Thyroid gland (tissue), 4 donors: ENCODE measurements at places on chromosomes 11 and 22. TPM values are rescaled to one million over a fixed set of nuclear protein-coding genes. Genes with fewer than 3 reads are reported as not detected.

SGSM1 gene
- total RNA-seq, result 4.2 TPM

NNMT gene
- total RNA-seq, result 152 TPM

SRSF8 gene
- 52.4 TPM for total RNA-seq

DNA sequence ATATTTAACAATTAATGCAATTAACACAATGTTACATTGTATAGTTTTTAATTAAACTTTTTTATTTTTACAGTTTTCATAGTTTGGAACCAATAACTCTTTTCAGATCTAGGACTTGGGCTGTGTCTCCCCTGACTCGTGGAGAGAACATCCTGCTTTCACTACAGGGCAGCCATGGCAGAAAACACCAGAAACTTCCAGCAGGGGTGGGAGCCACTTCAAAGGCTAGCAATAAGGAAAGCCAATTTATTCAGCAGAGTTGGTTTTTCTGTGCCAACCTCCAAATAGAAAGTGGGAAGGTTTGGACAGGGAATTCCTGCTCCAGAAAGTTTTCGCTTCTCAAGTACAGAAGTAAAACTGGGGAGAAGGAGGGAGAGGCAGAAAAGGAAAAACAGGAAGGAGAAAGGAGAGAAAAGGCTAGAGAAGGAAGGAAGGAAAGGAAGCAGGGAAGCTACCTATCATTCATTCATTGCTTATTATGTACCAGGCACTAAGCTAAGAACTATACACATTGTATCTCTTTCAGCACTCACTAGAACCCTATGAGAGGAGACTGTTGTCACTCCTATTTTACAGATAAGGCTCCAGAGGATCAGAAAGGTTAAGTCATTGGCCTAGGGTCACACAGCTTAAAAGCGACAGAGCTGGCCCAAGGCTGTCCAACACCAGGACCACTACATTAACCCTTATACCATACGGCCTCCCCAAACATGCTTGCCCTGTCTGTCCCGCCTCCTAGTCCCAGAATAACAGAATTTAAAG lies 54.8 kb upstream of the CREB3L1 start:
- no peak overlapping the region for H3K27ac ChIP-seq
- no peak overlapping the region for H3K4me3 ChIP-seq
- no peaks in the 10 kb centered on the region for H3K27me3 ChIP-seq

DNA sequence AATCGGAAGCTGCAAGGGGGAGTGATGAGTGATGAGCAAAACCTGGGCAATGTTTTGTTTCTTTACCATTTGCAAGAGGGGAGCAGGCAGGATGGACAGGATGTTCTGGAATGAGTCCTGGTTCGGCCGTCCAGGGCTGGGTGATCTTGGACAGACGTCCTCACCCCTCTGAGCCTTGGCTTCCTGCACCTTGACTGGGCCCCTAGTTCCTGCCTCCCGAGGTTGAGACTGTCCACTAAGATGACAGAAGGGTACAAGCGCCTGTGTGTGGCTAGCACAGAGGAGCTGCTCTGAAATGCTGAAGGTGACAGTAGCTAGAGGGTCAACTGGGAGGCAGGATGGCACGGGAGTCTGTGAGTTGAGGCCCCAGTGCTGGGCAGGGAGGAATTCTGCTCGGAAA lies 306.2 kb downstream of the MN1 start:
- H3K4me1 ChIP-seq, result no peaks in the 10 kb centered on the region
- no peak overlapping the region for H3K27ac ChIP-seq
- no peaks in the 10 kb centered on the region for H3K27me3 ChIP-seq
- no peaks in the 10 kb centered on the region for H3K36me3 ChIP-seq

GRCh38 chr11:124875401-124875800 lies 10.2 kb downstream of the ROBO3 start:
- H3K27me3 ChIP-seq, result no peaks in the 10 kb centered on the region
- peaks cover 22% of the 10 kb centered on the region for H3K4me1 ChIP-seq
- no peak for DNase-seq
- H3K4me3 ChIP-seq, result no peak overlapping the region
- no peaks in the 10 kb centered on the region for H3K36me3 ChIP-seq
- H3K27ac ChIP-seq, result no peak overlapping the region

CCDC73 gene
- 0.15 TPM for total RNA-seq

CBY1 gene
- 26.0 TPM for total RNA-seq

GRCh38 chr11:60740573-60740972 lies 16.1 kb downstream of the MS4A18 start:
- no peaks in the 10 kb centered on the region for H3K27me3 ChIP-seq
- H3K27ac ChIP-seq, result no peak overlapping the region
- H3K4me3 ChIP-seq, result no peak overlapping the region
- no peaks in the 10 kb centered on the region for H3K4me1 ChIP-seq

PDE3B gene
- total RNA-seq, result 2.0 TPM

MAPK8IP2 gene
- 1.1 TPM for total RNA-seq

DNA sequence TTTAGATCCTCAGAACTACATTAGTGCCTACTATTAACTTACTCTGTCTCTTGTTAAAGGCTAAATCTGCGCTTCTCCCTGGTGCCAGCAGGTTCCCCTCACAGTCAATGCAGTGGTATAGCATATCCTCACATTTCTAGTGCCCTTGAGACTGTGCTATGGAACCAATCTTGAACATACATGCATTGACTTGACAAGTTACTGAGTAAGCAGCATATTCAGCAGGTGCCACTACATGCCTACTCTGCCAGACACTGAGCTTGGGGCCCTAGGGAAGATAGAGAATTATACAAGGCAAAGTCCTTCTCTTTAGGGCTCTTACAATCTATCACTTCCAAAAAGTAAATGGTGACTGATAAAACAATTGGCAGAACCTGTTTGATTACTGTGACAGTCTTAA lies 3.2 kb downstream of the FUT4 start:
- no peaks in the 10 kb centered on the region for H3K27me3 ChIP-seq
- no peaks in the 10 kb centered on the region for H3K36me3 ChIP-seq
- no peak for DNase-seq
- H3K27ac ChIP-seq, result no peak overlapping the region
- no peak overlapping the region for H3K4me3 ChIP-seq

CYP2D6 gene
- 2.3 TPM for total RNA-seq

DNA sequence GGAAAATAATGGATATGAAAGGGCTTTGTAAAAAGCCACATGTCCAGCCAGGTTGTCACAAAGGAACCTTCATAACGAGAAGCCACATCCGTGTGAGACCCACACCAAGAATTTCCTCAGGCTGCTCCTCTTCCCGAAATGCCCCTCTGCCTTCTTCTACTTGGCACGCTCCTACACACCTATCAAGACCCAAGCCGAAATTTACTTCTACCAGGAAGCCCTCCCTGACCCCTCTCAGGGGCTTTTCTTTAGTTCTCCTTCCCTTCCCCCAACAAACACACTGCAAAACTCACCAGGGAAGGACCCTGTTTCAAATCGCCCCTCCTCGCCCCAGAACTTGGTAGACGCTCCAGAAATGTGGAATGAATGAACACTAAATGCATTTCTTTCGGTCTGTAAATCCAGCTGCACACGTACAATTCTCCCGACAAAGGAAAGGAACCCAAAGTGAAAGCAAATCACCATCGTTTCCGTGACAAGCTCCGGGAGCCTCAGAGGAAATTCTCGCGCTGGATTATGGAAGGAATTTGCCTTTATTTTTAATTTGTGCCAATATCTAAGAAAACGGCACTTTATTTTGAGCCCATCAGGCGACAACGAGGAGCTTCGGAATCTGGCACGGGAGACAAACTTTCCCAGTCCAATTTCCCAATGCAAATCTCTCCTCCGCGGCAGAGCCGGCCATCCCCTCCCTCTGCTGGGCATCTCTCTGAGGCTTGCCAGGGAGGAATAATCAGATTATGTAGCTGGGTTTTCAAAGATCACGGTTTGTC lies 13.2 kb upstream of the SHISAL1 start:
- no peaks in the 10 kb centered on the region for H3K36me3 ChIP-seq
- peaks cover 11% of the 10 kb centered on the region for H3K27me3 ChIP-seq
- no peak for DNase-seq
- peak overlapping the region; percentile 13 for H3K4me3 ChIP-seq
- no peak overlapping the region for H3K27ac ChIP-seq

DNA sequence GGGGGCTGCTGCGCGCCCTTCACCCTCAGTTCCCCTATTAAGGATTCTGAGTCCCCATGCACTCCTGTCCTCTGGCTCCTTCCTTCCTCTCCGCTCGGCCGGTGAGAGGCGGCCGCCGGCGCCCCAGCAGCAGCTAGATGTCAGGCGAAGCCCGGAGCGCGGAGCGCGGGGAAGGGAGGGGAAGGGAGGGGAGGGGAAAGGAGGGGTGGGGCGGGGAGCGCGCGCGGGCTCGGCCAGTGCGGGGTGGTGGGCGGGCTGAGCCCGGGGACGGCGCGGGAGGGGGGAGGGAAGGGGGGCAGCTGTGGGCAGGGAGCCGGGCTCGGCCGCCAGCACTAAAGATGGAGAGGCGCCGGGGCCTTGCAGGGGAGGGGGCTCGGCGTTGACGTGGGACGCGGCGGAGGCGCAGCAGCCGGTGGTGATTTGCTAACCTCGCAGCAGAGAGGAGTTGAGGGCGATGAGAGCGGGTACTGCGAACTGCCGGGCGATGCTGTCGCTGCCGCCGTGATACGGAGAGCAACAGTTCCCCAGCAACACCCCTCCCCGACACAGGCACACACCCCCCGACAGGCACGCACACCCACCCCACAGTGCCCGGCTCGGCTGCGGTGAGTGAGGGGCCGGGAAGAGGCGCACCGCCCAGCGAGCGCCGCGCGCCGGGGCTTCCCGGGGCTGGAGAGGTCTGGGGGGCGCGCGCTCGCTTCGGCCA lies at the start of gene ZBTB16:
TSS of gene ZBTB16 (plus strand) at position 434 of the 706 bp plus-strand sequence. CDS start 3,590 bp downstream, outside the sequence.
- H3K36me3 ChIP-seq, result peaks cover 34% of the 10 kb centered on the region
- DNase-seq, result peak; percentile 90
- no peaks in the 10 kb centered on the region for H3K27me3 ChIP-seq
- H3K4me1 ChIP-seq, result peaks cover 34% of the 10 kb centered on the region

MS4A4A gene
- total RNA-seq, result 53.9 TPM

NPTXR gene
- total RNA-seq, result 4.2 TPM

CADM1 gene
- 89.9 TPM for total RNA-seq

FANCF gene
- 15.2 TPM for total RNA-seq

DNA sequence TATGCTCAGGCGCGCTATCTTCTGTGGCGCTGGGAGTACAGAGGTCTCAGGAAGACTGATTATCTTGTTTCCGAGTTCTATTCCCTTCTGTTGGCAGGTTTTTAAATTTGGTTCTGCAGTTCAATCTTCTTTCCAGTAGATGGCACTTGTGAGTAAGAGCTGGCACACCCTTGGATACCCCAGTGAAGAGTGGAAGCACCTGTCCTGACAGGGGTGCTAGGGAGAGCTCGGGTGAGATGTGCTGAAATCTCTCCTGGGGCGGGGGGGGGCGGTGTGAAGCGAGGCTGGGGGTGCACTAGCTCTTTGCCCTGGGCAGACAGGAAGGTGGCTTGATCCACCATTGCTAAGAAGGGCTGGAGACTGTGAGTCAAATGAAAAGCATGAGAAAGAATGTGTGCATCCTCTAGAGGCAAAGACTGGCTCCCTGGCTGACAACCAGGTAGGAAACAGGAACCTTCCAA lies 679.9 kb upstream of the CCDC179 start:
- H3K4me3 ChIP-seq, result no peak overlapping the region
- H3K27ac ChIP-seq, result no peak overlapping the region
- H3K36me3 ChIP-seq, result no peaks in the 10 kb centered on the region
- H3K4me1 ChIP-seq, result no peaks in the 10 kb centered on the region
- no peak for DNase-seq

- H3K4me3 ChIP-seq, result no peak overlapping the region
- no peaks in the 10 kb centered on the region for H3K27me3 ChIP-seq
- H3K4me1 ChIP-seq, result peaks cover 31% of the 10 kb centered on the region
- peak; percentile 94 for DNase-seq
- H3K36me3 ChIP-seq, result peaks cover 1% of the 10 kb centered on the region
Observed at GRCh38 chr22:19962246-19962908, 20.8 kb upstream of the TXNRD2 start.

GRCh38 chr11:113841691-113842090 lies 33.7 kb downstream of the USP28 start:
- H3K4me1 ChIP-seq, result no peaks in the 10 kb centered on the region
- H3K27ac ChIP-seq, result no peak overlapping the region
- peaks cover 8% of the 10 kb centered on the region for H3K36me3 ChIP-seq
- no peak for DNase-seq

RHOD gene
- 46.3 TPM for total RNA-seq

DNA sequence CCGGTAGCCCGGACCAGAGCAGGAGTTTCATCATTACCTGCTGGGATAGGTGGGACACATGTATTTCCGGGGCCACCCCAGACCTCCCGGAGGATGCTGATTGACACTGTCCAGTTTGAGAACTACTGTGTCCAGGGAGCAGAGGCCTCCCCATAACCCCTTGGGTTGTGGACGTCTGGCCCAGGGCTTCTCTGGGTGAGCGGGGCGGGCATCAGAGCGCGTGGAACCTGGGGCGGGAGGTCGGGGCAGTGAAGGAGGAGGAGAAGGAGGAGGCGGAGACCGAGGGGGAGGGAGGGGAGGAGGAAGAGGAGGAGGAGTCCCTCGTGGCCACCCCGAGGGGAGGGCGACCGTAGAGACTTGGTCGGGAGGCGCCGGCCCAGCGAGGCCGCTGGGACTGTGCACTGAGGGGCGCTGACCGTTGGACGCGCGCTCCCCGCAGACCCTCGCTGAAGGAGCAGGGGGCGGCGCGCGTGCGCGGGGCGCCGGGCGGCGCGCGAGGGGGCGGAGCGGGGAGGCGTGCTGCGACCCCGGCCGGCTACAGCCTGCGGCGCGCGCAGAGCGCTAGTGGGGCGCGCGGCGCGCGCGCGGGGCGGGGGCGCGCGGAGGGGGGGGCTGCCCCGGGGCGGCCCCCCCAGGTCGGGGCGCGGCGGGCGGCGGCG lies at the start of gene GRK3:
TSS of gene GRK3 (plus strand) at position 356 of the 659 bp plus-strand sequence. CDS start 366 bp downstream, outside the sequence.
- DNase-seq, result peak; percentile 85
- peak within 1 kb of the TSS; percentile 56 for H3K27ac ChIP-seq
- H3K4me3 ChIP-seq, result peak within 1 kb of the TSS; percentile 72
- no peaks in the 10 kb centered on the region for H3K36me3 ChIP-seq
- H3K4me1 ChIP-seq, result peaks cover 35% of the 10 kb centered on the region

DNA sequence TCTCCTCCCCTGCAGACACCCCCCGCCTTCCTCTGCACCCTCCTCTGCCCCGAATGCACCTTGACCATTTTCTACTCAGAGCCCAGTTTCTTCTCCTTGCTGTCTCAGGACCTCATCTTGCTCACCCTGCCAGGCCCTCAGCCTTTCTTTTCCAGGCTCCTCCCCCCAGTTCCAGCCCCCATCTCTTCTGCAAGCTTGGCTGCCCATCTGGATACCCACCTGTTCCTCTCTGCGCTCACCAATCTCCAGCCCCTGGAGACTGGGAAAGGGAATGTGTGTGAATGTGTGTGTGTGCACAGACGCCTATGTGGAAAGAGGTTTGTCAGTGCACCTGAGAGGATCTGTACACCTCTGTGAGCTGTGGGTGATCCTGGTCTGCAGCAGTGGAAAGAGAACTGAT lies 36.4 kb downstream of the SLC22A12 start:
- peak; percentile 89 for DNase-seq
- no peaks in the 10 kb centered on the region for H3K36me3 ChIP-seq
- H3K4me1 ChIP-seq, result peaks cover 15% of the 10 kb centered on the region
- H3K4me3 ChIP-seq, result no peak overlapping the region
- H3K27me3 ChIP-seq, result no peaks in the 10 kb centered on the region
- peak overlapping the region; percentile 15 for H3K27ac ChIP-seq
